ENCODE measurements at places on chromosomes 3 and 15. TPM values are rescaled to one million over a fixed set of nuclear protein-coding genes. Genes with fewer than 3 reads are reported as not detected.
A peak's percentile ranks its signal among the peaks of the same experiment; 100 is the strongest.

DNA sequence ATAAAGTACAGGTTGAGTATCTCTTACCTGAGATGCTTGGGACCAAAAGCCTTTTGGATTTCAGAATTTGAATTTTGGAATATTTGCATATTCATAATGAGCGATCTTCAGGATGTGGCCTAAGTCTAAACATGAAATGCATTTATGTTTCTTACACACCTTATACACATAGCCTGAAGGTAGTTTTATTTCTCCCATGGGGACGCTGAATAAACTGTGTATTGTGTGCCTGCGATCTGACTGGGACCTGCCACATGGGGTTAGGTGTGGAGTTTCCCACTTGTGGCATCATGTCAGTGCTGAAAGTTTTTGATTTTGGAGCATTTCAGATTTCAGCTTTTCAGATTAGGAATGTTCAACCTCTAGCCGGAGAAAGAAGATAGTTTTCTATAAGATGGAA, 35.5 kb downstream of the UBE2E2 start:
- no peaks in the 10 kb centered on the region for H3K27me3 ChIP-seq
- no peak for DNase-seq
- no peak overlapping the region for H3K27ac ChIP-seq
- no peaks in the 10 kb centered on the region for H3K36me3 ChIP-seq
- no peaks in the 10 kb centered on the region for H3K4me1 ChIP-seq

- H3K4me1 ChIP-seq = no peaks in the 10 kb centered on the region
- DNase-seq = no peak
- no peaks in the 10 kb centered on the region for H3K36me3 ChIP-seq
These were observed 87.3 kb downstream of the PEX5L start for GRCh38 chr3:179949412-179949811.

DNA sequence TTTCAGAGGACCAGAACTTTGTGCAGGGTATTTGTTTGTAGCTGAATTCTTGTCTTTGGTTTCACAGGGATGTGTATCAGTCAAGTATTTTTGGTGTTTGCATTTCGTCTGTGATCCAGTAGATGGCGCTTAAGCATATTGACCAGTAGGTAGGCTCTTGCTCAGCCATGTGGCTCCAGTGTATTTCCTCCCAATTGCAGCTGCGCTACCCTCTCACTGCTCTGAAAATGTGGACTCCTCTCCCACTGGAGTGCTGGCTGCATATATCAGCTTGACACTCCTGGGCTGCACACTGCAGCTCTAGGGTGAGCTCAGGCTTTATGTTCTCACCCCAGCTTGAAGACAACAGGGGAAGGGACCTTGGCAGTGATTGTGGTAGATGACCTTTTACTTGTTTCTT, 1264.3 kb upstream of the ALCAM start:
- DNase-seq = peak; percentile 23
- H3K36me3 ChIP-seq = no peaks in the 10 kb centered on the region
- H3K27me3 ChIP-seq = no peaks in the 10 kb centered on the region

Gene DCBLD2
- total RNA-seq = 5.1 TPM

Gene TTC23
- total RNA-seq = 7.8 TPM
